ENCODE measurements at places on chromosomes 12 and 14.

- DNase-seq = no peak
Measured at GRCh38 chr12:56863789-56864188, 70.4 kb downstream of the SDR9C7 start.

- DNase-seq = peak; percentile 41
Measured at GRCh38 chr14:99164712-99165111, 107.3 kb downstream of the BCL11B start.

GRCh38 chr14:50407111-50407812 lies 10.6 kb upstream of the CDKL1 start:
- DNase-seq = no peak

DNA sequence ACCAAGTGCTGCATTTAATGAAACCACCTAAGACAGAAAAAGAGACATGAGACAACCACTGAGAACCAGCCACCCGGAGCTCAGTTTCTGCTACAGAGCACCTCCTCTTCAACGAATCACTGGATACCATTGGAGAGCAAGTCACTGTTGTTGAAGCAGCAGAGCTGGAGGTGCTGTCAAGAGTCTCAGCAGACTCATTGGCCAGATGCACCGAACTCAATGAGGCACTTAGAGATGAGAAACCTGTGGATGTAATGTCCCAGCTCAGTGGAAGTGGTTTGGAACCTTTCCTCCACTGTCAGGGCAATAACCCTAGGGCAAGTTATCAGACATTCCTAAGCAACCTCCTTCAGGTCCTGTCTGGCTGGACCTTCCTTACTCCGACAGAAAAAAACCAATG lies 13.1 kb downstream of the NPC2 start:
- no peak for DNase-seq

GRCh38 chr12:32756476-32757066 lies 874 bp upstream of the YARS2 start:
- DNase-seq = no peak

GRCh38 chr12:10529603-10530002 lies 23.9 kb downstream of the EIF2S3B start:
- DNase-seq = no peak

GRCh38 chr12:74889073-74889472 lies 320.6 kb downstream of the KCNC2 start:
- no peak for DNase-seq

- peak; percentile 81 for DNase-seq
Measured at GRCh38 chr12:123150744-123151456, at the start of gene PITPNM2. TSS of gene PITPNM2 (minus strand) at chr12:123151090. CDS start at chr12:123034590, 116,500 bp downstream.

All from activated CD8-positive, alpha-beta memory T cell treated with anti-CD3 and anti-CD28 coated beads, Interleukin-2, amount 50 U/mL, for 48 hours (primary cell).